ENCODE measurements at places on chromosomes 5 and 9.
A peak's percentile ranks its signal among the peaks of the same experiment; 100 is the strongest.

DNA sequence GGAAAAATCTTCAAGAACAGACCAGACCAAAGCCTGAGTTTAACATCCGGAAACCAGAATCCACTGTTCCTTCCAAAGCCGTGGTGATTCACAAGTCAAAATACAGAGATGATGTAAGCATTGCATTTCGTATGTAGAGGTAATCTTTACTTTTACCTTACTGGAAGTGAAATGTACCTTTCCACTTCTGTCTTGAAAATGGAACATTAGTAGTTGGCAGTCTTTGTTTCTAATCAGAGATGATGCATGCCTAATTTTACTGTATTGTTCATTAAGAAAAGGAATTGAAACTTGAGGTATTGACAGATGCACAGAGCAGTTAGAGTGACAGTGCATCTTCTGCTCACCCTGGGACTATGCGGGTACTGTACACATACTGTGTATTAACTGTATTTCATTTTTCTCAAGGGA, 34.6 kb downstream of the HABP4 start:
- no peak for DNase-seq

DNA sequence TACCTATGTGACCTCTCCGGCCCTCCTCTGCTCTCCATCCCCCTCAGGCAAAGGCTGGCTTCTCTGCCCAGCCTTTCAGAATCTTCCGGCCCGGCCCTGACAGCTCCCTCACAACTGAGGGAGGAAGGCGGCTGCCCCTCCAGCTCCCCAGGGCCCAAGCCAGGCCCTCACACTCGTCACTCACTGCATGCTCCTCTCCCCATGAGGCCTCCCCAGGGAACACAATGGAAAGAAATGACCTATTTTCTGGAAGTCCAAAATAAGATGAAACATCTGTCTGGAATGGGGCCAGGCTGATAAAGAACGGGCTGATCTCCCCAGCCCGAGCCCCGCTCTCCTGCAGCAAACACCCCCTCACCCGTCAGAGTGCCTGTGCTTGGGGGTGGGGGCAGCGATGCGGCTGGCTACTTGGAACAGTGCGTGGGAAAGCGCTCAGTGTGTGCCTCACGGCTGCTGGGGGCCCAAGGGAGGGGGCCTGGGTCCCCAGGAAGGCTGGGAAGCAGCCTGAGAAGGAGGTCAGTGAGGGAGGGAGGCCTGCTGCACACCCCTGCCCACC, 11.3 kb downstream of the PDGFRB start:
- no peak for DNase-seq

- DNase-seq: no peak
Observed at GRCh38 chr5:52898961-52899680, 90.0 kb upstream of the ITGA2 start.

DNA sequence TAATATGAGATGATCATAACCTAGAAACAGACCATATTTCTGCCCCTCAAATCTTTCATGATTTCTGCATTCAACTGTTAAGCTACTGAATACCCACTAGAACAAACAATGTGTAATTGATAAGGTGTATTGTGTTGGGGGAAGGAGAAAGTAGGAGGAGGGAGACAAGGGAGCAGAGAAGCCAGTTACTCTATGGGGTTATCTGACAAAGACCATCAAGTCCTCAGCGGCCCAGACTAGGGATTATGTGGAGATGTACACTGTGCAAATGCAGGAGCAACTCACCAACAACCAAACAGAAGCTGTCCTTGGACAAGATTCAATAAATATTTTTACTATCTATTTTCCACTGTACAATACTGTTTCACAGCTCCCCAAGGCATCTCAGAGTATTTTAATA, 2.7 kb downstream of the NRG2 start:
- no peak for DNase-seq

DNA sequence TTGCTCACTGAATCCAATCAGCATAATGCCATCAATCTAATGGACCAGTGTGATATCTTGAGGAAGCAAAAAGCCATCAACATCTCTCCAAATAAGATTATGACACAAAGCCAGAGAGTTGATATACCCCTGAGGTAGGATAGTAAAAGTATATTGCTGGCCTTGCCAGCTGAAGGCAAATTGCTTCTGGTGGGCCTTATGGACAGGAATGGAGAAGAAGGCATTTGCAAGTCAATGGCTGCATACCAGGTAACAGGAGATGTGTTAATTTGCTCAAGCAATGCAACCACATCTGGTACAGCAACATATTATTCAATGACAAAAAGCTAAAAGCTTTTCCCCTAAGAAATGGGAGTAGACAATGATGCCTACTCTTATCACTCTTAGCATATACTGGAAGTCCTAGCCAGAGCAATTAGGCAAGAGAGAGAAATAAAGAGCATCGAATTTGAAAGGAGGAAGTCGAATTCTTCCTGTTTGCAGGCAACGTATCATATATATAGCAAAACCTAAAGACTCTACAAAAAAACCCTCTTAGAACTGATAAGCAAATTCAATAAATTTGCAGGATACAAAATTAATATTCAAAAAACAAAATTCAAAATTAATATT, 216.1 kb upstream of the RASA1 start:
- DNase-seq: no peak

DNA sequence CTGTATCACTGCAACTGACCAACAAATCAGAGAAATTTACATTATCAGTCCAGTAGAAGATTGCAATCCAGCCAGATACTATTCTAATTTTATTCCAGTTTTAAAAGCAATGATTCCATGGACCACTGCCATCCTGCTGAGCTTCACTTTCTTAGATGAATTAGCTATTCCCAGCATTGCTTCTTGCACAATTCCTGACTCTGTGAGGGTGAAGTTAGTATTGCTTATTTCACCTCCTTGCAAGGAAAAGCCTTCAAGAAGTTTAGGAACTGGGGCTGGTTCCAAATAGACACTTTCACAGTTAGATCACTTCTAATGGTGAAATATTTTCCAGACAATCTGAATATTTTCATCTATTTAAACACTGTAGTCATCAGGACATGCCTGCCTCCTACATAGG, 338.6 kb upstream of the TNC start:
- DNase-seq: no peak

- DNase-seq: no peak
Observed at GRCh38 chr5:94153736-94154450, 412.5 kb upstream of the POU5F2 start.

GRCh38 chr5:116626272-116626723, 51.7 kb upstream of the SEMA6A start:
- peak; percentile 70 for DNase-seq

- no peak for DNase-seq
Observed at GRCh38 chr5:156670615-156671014, 179.5 kb upstream of the PPP1R2B start.

DNA sequence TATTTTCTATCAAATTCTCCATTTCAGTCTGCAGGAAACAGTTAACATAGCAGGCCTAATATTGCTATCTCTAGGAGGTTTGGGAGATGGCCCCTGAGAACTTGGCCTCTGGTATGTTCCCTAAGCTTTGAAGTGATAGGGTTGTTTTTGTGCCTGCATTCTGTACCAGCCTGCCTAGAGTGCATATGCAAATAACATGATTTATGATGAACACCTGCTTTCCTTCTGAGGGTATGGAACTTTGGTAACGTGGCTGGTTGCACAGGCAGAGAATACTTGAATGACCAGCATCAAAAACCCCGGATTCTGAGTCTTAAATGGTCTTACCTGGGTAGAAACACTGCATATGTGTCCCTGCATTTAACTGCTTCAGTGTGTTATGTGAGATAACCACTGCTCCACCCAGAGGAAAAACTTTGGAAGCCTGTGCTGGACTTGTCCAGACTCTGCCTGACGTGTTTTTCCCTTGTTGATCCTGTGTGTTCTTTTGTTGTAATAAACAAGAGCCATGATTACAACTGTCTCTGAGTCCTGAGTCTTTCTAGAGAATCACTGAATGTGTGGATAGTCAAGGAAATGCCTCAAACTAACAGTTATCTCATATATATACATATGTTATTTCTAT, 111.3 kb upstream of the ABCA1 start:
- no peak for DNase-seq

- DNase-seq: no peak
Observed at GRCh38 chr9:120750421-120750820, 36.2 kb upstream of the MEGF9 start.

GRCh38 chr9:23492126-23493002, 333.7 kb downstream of the ELAVL2 start:
- DNase-seq: no peak

GRCh38 chr5:65481635-65482295, at the start of gene ADAMTS6:
TSS of gene ADAMTS6 (minus strand) at chr5:65481920. CDS start at chr5:65473673, 8,247 bp downstream.
- DNase-seq: peak; percentile 67

All from anterior cingulate cortex (tissue), 58 donors.